ENCODE measurements at places on chromosomes 5 and 9.

DNA sequence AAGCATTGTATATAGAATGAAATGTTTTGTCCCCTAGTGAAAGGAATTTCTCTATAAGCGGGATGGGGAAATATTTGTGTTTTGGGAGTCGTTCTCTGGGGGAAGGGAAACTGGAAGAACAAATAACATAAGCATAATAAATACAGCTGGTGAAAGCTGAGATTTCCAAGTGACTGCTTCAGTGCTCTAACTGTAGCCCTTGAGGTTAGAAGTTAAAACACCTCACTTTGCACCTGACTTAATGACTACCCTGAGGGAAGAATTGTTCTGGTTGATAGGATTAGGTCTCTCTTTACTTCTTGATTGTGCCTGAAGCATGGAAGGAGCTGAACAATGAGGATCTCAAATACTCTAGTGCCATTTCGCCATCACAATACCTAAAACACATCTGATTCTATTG is 307.4 kb downstream of the MAN2A1 start:
- no peak for DNase-seq

DNA sequence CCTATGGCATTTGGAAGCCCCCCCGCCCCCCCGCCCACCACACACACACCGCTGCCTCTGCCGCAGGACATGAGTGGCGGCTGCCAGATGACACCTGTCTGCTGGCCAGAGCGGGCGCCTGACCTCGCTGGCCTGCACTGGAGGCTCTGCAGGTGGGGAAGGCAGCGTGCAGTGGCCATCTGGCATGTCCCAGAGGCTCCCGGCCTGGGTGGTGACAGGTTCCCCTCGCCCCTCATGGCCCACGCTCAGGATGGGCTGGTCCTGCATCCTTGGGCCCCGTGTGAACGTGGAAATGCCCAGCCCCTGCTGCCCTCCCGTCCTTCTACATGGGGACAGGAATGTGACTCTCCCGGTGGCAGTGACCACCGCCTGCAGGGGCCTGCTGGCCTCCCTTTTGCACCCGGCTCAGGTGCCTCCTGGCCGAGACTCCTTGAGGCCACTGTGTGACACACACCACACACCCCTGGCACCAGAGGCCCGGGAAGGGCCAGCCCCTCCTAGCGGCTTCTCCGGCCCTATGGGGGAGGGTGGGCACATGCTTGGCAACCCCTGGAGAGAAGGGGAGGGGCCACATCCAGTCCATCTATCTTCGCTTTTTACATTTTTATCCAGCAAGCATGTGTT is 30.3 kb downstream of the IRX4 start:
- no peak for DNase-seq

DNA sequence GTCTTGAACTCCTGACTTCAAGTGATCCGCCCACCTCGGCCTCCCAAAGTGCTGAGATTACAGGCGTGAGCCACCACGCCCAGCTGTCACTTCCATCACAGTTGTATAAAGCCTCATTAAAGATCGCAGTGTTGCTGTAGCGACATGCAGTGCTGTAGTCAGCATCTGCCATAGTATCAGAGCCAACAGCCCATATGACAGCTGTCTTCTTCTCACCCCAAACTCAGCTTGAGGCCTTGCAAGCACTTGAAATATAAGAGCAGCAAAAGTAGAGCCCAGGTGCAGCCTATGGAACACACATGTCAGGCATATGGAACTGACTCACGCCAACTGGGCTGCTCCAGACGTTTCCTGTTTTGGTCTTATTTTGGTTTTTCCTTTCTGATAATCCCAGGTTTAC is 167.8 kb downstream of the TRIO start:
- DNase-seq, result no peak

DNA sequence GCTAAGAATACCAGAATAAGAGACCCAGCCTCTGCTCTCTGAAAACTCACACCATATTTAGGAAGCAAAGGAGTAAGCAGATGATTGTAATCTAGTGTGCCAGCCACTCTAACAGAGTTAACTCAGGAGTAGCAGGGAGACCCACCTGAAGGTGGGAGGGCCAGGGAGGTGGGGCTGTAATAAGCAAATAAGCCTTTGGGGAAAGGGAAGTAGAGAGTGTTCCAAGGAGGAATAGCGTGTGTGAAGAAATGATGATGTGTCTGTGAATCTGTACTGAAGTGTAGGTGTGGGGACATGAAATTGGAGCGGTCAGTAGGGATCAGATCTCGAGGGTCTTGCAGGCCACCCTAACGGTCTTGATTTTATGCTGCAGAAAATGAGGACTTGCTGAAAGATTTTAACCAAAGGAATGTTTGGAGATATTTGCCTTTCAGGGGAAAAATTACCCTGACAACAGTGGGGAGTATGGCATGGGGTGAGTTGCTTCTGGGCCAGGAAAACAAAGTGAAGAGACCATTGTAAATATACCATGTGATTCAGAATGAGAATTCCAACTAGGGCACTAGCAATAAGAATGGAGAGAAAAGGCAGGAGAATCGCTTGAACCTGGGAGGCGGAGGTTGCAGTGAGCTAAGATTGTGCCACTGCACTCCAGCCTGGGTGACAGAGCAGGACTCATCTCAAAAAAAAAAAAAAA is 44.1 kb upstream of the FSD1L start:
- DNase-seq, result peak; percentile 32

GRCh38 chr5:102713682-102714231 is 41.3 kb upstream of the PAM start:
- DNase-seq, result peak; percentile 62

- DNase-seq, result no peak
Measured at GRCh38 chr5:56112526-56113121, 117.9 kb upstream of the IL6ST start.

- peak; percentile 9 for DNase-seq
Measured at GRCh38 chr5:82594097-82594496, 315.9 kb upstream of the RPS23 start.

Data from spinal cord (tissue), 10 donors.